GOT3 (cell line): ENCODE measurements at places on chromosomes 6 and 20.

- DNase-seq = no peak
These were observed 6.0 kb downstream of the CST2 start for GRCh38 chr20:23820493-23820892.

DNA sequence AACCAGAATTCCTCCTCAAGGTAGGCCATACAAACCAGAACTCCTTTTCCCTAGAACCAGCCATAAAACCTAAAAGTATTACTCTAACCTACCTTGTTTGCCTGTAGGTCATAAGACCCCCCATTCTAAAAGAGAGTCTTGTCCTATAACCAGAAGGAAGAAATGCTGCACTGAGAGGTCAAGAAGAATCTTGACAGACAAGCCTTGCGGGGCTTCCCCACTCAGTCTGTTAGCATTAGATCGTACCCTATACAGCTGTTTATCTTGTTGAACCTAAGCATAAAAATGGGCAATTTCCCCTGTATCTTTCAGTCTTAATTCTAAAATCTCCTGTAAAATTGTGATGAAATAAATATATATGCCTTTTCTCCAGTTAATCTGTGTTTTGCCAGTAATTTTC is 52.3 kb upstream of the HFE start:
- DNase-seq = no peak

- DNase-seq = no peak
These were observed 12.7 kb upstream of the PPP1R3G start for GRCh38 chr6:5072440-5072839.

DNA sequence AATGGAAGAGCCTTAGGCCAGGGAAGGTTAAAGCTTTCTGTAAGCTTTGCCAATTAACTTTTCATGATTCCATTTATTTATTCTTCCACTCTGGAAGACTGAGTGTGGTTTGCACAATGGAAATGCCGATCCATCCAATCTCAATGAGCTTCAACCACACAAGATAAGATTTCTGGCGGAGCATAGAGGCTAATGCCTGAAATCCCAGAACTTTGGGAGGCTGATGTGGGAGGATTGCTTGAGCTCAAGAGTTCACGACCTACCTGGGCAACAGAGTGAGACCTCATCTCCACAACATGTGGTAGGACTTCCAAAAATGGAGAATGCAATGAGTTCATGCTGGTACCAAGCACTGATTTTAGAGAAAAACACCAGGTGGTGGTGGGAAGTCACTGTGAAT is 6.2 kb downstream of the ENPP1 start:
- no peak for DNase-seq
